ENCODE measurements at places on chromosomes 5 and 9.

DNA sequence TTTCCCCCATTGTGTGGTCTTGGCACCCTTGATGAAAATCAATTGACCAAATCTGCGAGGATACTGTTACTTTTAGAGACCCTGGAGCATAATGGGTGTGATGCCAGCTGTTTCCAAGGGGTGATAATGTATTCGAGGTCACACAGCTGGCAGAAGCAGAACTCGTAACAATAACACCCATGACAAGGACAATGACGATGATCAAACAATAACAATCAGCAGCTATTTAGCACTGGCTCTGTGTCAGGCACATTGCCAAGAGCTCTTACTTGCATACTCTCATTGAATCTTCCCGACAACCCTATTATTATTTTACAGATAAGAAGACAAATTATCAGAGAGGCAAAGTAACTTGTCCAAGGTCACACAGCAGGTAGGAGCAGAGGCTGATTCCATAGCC is 223.7 kb upstream of the MSX2 start:
- DNase-seq = no peak

DNA sequence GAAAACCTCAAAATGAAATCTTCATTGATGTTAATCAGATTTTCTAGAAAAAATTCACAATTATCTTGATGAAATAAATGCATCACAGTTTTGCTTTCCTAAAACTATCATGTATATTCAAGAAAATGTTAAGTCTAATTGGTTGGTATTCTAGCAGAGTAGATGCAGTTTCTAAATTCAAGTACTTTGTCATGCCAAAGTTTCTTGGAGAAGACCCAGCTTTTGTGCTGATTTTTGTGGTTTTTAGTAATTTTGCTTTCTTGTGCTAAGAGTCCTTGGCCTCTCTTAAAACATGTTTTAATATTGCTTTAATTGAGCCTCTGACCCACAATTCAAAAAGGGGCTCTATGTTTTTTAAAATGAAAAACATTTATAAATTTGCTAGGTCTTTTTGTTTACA is 924.8 kb upstream of the PTPRD start:
- no peak for DNase-seq

DNA sequence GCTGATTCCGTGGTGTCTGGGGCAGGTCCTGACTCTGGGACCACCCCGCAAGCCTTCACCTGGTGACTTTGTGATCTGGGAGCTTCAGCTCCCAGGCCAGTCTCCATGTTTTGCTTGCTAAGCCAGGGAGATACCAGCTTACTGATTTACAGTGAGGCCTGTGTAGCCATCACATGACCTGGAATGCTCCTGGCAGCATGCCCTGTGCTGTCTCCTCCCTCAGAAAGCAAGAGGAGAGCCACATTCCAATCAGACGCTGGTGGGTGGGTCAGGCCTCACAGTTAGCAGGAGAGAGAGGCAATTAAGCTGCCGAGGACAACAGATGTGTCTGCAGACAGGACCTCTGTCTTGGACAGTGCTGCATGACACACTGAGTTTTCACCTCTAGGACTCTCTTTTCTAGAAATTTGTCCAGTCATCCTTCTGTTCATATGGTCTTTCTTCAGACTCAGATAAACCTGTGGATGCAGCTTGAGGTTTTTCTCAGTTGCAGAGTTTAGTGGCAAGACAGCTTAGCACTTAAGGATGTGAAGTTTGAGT is 24.4 kb upstream of the GRPEL2 start:
- peak; percentile 62 for DNase-seq

DNA sequence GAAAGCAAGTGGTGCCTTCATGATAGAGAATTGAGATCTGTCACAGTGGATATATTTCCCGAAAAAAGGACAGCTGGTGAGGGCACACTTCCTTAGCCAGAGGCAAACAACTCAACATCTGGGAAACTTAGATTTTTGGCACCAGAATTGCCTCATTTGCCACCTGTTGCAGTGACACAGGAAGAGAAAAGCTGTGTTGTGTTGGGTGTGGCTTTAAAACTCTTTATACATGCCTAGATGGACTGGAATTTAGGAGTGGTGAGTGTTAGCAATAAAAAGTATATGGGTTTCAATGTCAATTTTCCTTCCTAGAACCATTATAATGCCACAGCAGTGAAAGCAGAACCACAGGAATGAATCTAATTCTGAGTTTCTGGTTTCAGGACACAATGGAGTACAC is 62.6 kb upstream of the CEMIP2 start:
- peak; percentile 55 for DNase-seq

DNA sequence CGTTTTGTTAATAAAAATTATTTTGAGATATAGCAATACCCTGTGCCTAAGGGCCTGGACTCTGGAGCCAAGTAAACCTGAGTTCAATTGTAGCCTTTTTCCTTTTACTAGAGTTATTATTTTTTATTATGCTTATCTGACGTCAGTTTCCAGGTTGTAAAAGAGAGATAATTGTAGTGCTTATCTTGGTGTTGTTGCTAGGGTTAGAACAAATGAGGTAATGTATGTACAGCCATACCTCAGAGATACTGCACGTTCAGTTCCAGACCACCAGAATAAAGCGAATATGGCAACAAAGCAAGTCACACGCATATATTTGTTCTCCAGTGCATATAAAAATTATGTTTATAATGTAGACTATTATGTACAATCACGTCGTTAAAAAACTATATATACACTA is 215.0 kb downstream of the VPS13A start:
- no peak for DNase-seq

DNA sequence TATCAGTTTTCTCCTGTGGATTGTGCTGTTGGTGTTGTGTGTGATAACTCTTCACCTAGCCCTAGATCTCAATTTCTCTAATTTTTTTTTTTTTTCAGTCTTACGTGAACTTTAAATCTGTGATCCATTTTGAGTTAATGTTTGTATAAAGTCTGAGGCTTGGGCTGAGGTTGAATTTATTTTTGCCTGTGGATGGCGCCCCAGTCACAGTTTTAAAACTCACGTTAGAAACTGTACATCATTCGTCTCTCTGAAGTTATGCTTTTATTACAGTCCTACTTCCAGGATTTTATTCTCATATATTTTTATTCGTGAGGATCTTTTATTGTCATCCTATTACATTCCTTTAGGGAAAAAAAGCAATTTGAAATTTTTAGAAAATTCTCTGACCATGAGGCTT is 103.1 kb downstream of the EHMT1 start:
- no peak for DNase-seq

GRCh38 chr9:85534340-85534739 is 207.4 kb downstream of the AGTPBP1 start:
- DNase-seq = no peak
